AG20443 (cell line): ENCODE measurements at places on chromosomes 7 and 10.

- no peak for DNase-seq
Observed at GRCh38 chr7:50651271-50651989, 86.2 kb upstream of the DDC start.

- DNase-seq, result peak; percentile 19
Observed at GRCh38 chr7:20514364-20514763, 101.1 kb upstream of the ABCB5 start.

DNA sequence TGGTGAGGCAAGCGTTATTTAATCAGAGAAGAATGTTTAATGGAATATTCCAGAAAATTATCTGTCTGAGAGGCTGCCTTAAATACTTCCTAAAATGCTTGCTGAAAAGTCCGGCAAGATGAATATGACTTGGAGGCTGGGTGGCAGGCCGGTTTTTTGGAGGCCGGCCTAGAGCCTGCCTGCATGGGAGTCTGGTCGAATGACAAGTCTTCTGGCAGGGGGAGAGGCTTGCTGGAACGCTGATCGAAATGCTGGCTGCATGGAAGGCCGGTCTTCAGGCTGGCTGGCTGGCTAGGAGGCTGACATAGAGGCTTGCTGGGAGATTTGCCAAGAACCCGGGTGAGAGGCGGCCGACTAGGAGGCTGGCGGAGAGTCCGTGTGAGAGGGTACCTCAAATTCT, 135.7 kb downstream of the OR13A1 start:
- peak; percentile 15 for DNase-seq

DNA sequence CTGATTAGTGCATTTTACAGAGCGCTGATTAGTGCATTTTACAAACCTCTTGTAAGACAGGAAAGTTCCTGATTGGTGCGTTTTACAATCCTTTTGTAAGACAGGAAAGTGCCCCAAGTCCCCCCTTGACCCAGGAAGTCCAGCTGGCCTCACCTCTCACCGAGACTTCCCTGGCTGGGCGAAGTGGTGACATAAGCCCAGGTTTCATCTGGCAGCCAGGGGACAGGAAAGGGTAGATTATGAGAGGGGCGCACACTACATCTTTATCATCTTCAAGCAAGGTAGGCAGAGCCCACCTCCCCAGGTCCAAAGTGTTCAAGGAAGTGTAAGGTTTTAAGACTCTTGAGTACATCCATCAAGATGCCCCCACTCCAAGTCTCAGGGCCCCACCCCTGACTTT, 5.5 kb upstream of the GDF10 start:
- no peak for DNase-seq
